Kidney glomerular epithelial cell (primary cell): ENCODE measurements at places on chromosomes 13 and 19.

DNA sequence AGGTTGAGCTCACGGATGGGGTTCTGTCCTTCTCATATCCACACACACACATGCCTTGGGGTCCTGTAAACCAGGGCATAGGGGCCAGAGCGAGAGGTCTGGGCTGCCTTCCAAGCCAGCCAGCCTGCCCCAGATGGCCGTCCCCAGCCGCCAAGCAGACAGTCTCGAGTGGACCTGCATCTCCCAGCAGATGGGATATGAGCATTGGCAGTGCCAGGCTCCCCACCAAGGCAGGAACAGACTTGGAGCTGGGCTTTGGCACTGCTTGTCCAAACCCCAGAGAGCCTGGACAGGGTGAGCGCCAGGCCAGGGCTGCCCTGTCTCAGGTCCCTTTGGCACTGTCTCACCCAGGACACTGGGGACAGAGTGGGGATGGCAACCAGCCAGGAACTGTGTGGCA, 130.4 kb downstream of the DPF1 start:
- no peak for DNase-seq

DNA sequence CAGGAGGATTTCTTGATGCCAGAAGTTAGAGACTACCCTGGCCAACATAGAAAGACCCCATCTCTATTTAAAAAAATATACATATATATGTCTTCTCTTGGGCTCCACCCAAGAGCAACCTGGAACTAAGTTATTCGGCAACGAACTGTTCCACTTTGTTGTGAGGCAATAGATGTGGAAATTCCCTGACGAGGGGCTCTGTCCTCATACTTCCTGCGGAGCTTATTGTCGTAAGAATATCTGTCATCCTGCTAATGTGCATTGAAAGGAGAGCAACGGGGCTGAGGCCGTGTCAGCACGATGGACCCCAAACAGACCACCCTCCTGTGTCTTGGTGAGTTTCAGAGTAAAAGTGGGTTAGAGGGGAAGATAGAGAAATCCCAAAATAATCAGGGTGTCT, at the start of gene FCAR:
Gene FCAR, plus strand, starts transcription at position 246 of the 400 bp plus-strand sequence. Its CDS starts 55 bp downstream, at position 301.
- no peak for DNase-seq

DNA sequence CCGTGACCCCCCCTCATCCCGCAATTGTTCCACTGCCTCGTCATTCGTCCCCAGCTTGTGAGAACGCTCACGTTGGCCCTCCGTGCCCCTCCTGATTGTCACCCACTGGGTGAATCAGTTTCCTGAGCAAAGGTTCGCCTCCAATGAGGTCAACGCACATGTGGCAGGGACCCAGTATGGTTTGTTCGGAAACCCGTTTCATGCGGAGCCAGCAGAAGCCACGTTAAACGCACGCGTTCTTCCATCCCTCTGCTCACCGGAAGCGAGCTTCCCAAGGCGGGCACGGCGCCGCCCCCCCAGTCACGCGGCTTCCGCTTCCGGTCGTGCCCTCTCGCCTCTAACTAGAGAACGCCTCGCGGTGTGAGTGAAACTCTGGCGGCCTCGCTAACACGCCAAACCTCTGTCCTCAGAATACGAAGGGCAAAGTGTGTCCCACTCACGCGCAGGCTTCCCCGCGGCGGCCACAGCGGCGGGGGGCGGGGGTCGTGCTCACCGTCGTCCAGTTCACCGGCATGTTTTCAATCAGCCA, 18.0 kb upstream of the CFAP97D2 start:
- no peak for DNase-seq

GRCh38 chr19:52188822-52189734, 774 bp upstream of the PPP2R1A start:
- no peak for DNase-seq

DNA sequence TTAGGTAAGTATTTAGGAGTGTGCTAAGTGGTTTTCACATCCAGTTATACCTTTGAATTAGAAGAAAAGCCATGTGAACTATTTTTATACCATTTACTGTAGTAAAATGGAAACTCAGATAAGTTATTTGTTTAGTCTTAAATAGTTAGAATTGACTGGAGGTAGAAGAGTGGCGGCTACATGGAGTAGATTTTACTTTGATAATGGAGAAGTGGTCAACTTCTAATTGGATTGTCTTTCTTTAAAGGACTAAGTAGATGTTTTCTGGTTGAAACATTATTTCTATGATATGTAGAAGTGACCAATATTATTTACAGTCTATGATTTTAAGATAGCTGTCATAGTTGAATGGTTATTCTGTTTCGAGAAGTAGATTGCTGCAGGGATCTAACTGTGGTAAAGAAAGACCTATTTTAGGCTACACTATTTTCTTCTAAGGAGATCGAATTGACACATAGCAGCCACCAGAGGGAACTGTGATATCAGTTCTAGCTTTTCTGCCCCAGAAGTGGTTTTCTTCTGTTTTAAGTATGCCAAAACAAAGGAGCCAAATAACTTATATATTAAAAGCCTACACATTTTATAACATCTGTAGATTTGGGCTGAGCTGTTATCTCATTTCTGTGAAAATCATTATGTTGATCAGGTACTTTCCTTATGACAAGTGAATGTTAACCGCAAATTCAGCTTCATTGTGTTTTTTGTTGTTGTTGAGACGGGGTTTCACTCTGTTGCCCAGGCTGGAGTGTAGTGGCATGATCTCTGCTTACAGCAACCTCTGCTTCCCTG, 26.1 kb downstream of the ZMYM2 start:
- DNase-seq, result peak; percentile 22

GRCh38 chr19:23571175-23571574, 115.8 kb downstream of the ZNF675 start:
- no peak for DNase-seq

GRCh38 chr13:107067381-107067780, 499.4 kb upstream of the ARGLU1 start:
- no peak for DNase-seq

DNA sequence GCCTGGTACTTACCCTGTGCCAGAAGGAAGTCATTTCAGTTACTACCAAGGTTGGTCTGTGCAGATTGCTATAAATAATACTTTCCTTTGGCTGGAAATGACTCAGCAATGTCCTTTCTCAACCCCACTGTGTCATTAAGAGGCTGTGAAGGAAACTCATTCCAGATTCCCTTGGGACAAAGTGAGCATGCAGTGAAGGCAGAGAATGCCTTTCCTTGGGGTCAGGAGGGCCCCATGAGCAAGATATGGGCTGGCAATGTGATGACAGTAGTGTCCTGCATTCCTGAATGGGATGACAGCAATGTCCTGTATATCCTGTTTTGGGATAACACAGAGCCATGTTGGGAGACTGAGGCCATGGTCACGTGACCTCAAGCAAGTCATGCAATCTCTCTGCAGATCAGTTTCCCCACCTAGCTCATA, 213.1 kb upstream of the TMTC4 start:
- DNase-seq, result no peak

DNA sequence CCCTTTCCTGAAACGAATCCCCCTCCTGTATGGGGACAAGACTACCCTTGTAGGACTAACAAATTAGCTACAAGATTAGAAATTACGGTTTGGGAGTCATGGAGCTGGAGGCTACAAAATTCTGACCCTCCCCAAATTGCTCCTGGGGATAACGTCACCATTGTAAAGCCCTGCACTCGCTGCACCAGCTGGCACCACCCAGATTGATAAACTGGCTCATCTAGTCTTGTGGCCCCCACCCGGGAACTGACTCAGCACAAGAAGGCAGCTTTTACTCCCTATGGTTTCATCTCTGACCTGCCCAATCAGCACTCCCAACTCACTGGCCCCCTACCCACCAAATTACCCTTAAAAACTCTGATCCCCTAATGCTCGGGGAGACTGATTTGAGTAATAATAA, 150.6 kb upstream of the TSC22D1 start:
- no peak for DNase-seq

DNA sequence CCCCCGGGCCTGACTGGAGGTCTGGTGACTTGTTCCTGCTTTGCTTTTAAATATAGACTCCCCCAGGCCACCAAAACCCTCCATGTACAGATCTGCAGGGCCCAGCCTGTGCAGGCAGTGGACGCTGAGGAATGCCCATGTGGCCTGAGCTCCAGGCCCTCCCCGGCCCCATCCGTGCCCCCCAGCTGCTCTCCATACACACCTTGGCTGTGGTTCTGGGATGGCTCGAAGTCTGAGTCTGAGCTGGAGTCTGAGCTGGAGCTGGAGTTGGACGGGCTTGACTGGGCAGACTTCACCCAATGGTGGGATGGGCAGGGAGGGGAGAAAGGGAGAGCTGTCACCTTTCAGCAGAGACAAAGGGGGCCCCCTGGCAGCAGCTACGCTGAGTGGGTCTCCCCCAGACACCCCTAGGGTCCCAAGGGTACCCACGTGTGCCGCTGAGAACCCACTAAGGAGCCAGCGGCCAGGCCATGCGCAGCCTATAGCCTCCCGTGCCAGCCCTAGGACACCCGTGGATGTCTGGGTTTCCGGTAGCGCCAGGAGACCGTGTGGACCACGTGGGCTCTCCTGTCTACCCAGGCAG, 61.9 kb downstream of the MLLT1 start:
- no peak for DNase-seq

DNA sequence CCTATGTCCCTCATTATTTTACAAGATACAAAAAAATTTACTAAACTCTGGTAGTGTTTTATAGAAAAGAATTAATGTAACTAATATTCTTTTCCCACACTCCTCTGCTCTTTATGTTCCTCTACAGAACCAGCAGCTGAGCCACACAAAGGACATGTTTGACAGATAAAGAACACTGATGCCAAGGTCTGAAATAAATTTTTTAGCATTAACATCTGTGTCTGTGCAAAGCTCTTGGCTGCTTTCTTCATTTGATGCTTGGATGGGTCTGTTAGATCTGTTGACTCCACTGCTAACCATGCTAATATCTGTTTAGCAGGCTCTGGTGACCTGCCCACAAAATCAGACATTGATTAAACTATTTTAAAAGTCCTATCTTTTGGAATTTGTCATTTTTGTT, 2363.8 kb downstream of the PCDH9 start:
- no peak for DNase-seq

DNA sequence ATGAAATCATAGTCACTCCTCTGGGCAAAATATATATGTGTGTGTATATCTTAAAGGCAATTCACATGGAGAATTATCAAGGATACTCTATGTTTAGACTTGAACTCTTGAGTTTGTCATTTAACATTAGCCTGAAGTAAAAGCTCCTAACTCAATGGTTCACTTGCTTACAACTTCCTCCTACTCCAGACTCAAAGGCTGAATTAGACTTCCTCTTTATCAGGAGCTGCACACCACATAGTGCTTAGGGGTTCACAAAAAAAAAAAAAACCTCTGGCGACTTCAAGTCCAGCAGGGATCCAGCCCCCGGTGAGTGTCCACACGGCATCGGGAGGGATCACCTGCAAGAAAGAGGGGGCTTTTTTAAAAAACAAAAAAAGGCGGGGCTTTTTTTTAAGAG, 68.2 kb upstream of the LSM14A start:
- DNase-seq, result no peak

GRCh38 chr19:11247391-11247790, 8.0 kb downstream of the ANGPTL8 start:
- DNase-seq, result no peak

- DNase-seq, result no peak
Measured at GRCh38 chr13:26921918-26922317, 161.3 kb upstream of the GPR12 start.

DNA sequence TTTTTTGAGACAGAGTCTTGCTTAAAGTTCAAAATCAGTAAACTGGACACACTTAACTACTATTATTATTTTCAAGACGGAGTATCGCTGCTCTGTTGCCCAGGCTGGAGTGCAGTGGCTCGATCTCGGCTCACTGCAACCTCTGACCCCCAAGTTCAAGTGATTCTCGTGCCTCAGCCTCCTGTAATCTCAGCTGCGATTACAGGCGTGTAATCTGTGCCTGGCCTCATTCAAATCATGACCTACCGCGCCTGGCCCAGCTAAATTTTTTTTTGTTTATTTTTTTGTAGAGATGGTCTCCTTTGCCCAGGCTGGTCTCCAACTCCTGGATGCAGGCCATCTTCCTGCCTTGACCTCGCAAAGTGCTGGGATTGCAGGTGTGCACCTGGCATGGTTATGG, 23.0 kb downstream of the ZNF101 start:
- DNase-seq, result no peak

DNA sequence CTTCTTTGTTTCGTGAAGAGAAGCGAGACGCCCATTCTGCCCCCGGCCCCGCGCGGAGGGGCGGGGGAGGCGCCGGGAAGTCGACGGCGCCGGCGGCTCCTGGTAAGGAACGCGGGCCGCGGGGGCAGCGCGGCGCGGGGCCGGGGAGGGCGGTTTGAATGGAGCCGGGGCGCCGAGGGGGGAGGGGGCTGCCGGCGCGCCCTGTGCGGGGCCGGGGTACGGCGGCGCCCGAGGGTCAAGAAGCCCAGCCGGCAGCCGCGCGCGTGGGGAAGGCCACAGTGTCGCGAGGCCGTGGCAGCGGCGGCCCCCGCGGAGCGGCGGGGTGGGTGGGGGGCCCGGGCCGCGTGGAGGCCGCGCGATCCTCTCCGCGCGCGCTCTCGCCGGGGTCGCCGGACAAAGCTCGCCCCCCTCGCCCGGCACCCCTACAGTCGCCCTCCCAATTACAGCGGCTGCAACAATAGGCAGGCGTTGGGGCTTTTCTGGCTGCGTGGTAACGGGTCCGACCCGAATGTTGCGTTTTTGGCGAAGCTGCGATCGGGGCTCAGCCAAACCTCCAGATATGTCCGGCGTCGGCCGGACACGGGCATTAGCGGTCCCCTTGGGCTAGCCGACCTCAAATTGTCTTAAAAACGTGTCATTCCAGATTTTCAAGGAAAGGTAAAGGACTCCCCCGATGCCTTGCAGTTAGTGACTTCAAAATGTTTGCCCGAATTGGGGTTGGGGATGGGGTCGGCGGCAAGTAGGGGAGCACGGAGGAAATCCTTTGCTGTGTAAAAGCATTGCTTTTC, 437 bp downstream of the SMARCA4 start:
- peak; percentile 64 for DNase-seq

DNA sequence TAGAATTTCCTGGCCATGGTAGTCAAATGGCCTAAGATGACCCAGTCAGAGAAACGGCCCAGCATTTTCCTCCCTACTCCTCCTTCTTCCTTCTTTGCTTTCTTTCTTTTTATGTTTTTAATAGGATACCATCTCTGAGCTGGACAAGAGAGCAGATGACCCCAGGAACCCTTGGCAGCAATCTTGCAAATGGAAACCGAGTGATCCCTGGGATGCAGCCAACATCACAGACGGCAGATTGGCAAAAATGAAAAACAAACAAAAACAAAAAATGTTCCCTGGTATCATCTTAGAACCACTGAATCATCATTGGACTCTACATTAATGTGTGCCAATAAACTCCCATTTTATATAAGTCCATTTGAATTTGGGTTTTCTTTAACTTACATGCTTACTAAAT, 424.4 kb downstream of the FGF14 start:
- no peak for DNase-seq

DNA sequence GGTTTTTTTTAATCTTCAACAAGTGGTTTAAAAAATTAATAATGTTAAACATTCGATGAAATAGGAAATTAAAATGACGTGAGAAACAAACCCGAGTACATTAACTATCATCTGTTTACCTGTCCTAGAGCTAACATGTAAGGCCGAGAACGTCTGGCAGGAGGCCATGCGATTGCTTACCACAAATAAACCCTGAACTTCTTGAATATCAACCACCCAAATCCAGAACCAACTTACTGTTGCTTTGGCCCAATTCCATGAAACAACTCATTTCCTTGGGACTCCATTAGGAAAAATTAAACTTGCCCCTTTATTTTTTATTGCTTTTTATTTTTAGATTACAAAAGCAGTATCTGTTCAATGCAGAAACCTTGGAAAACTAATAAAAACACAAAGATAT, 228.9 kb upstream of the IRS2 start:
- DNase-seq, result peak; percentile 17
